ENCODE measurements at places on chromosomes 7 and 10.

DNA sequence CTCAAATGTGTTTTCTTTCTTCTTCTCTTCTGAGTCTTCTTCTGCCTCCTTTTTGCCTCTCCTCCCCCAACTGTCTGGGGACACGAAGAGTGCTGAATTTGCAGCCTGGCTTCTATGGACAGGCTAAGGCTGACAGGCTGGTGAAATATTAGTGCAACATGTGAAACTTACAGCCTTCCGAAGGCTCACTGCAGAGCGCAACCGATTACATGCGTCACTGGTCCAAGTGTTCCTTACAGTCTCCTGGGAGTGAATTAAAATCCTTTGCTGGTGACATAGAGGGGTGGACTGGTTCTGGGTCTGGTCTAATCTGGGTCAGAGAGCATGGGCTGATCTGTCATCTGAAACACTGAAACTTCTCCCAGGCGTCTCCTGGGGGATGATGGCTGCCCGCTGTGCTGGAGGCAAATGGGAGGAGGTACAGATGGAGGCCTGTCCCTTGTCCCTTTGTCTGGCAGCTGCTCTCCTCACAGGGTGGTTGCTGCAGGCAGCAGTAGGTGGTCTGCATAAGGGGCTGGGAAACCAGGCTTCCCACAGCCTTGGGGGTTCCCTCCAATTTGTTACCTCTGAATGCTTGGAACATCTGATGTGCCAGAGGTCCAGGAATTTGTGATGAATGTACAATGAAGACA, 143.8 kb upstream of the BMPER start:
- no peak for DNase-seq

DNA sequence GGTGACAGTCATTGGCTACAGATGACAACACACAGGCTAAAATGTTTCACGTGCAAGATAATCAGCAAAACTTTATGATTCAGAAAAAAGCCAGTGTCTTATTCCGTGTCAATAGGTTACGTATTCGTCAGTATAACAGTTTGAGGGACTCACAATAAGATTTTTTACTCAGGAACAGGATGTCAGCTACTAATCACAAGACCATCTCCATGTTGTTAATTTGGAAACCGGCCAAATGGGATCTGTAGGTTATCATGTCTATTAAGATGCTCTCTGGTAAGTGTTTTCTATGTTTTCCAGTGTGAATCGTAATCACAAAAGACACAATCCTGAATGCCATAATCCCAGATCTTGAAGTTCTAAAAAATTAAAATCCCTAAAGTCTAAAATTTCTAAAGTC, 197.3 kb downstream of the ETV1 start:
- DNase-seq = no peak

DNA sequence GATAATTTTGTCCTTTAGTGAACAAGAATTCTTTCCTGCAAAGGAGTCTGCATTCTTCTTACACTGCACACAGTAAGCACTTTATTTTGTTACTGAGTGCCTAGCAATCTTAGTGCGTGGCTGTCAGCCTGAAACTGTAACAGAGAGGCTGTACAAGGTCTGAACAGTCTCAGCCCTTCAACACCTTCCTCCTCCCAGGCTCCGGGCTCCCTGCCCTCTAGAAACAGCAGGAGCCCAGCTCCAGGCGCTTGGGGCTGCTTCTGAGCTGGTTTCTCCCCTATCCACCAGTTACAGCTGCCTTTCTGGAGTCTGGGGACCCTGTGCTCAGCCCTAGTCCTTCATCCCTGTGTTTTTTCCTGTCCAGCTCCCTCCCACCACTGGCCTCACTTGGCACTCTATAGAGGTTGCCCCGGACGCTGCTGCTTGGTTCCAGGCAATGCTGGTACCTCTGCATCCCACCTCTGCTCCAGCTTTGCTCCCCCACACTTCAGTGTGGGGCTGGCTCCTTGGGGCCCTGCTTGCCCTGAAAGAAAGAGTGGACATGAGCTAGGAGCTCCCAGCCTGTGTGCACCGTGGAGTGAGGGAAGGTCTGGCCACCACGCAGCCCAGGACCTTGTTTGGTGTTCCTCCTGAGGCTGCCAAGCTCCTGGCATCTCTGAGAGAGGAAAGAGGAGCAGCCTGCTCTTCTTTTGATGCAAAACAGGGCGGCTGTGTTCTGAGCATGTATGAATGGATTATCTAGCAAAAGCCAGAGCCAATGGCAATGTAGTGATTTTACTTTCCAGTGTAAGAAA, 251.2 kb upstream of the GRB10 start:
- DNase-seq = peak; percentile 84

- no peak for DNase-seq
These were observed 655.4 kb upstream of the MKI67 start for GRCh38 chr10:128781637-128782036.

- peak; percentile 52 for DNase-seq
These were observed 38.9 kb downstream of the NKX6-2 start for GRCh38 chr10:132746801-132747625.

- peak; percentile 23 for DNase-seq
These were observed 27.9 kb downstream of the BAIAP2L1 start for GRCh38 chr7:98372993-98373392.
